ENCODE measurements at places on chromosomes 7 and 10.

DNA sequence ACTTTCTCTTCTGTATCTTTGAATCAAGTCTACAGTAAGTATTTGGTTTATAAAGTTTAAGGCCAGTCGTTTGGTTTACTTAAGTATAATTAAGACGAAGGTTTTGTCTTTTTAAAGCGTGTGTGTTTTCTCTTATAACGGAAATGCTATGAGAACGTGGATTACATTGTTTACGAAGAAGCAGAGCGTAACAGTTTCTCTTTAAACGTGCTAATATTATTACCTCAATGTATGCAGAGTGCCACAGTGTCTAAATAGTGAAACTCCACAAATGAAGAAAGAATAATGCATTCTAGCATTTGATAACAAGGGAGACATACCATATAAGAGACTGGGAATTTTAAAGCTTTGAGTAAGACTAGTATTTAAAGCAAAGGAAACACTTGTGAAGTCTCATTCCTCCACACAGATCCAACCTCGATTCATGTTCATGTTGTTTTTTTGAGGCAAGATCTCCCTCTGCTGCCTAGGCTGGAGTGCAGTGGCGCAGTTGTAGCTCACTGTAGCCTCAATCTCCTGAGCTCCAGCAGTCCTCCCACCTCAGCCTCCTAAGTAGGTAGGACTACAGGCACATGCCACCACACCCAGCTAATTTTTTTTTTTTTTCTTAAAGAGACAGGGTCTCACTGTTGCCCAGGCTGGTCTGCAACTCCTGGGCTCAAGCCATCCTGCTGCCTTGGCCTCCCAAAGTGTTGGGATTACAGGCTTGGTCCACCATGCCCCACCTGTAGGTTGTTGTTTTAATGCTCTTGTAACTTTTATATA lies 75.1 kb downstream of the ANKRD61 start:
- no peak for DNase-seq

DNA sequence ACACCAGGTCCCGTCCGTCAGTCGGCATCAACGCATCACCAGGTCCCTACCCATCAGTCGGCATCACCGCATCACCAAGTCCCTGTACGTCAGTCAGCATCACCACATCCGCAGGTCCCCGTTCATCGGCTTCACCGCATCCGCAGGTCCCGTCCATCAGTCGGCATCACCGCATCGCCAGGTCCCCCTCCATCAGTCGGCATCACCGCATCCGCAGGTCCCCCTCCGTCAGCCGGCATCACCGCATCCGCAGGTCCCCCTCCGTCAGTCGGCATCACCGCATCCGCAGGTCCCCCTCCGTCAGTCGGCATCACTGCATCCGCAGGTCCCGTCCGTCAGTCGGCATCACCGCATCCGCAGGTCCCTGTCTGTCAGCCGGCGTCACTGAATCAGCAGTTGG lies 55.1 kb downstream of the IGF2BP3 start:
- no peak for DNase-seq

GRCh38 chr7:128934361-128935341 lies 3.1 kb upstream of the IRF5 start:
- DNase-seq, result no peak

DNA sequence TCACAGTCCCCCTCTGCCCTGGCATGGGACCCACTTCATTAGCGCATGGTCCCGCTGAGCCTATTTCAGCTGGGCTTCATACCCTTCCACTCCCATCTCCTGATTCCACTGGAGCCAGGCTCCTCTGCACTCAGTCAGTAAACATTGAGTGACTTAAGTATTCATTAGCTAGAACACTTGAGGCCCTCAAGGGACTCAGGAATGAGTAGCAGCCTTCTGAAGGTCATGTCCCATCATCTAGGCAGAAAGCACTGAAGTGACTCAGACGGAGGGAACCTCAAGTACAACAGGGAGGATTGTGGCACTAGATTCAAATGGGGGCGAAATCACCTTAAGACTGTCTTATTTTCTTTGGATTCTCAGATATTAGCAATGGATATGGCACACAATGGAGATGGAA lies 186.6 kb upstream of the INHBA start:
- no peak for DNase-seq

GRCh38 chr10:124035306-124035927 lies 58.0 kb downstream of the CHST15 start:
- no peak for DNase-seq

DNA sequence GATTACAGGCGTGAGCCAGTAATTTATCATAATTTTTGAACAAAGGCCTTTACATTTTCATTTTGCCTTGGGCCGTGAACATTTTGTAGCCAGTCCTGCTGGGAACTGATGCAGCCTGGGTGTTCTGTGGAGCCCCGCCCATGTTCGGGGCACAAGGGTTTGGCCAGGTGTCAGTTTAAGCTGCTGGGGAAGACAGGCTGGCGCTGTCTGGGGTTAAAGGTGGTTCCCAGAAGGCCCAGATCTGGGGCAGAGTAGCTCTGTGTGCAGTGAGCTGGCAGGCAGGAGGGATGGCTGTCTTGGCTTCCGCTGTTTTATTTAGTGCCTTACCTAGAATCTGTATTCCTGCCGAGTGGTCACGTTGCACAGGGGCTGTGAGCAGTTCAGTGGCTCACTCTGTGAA lies 50.2 kb downstream of the DOCK1 start:
- DNase-seq, result no peak

GRCh38 chr7:112092306-112092705 lies 113.9 kb downstream of the DOCK4 start:
- no peak for DNase-seq

DNA sequence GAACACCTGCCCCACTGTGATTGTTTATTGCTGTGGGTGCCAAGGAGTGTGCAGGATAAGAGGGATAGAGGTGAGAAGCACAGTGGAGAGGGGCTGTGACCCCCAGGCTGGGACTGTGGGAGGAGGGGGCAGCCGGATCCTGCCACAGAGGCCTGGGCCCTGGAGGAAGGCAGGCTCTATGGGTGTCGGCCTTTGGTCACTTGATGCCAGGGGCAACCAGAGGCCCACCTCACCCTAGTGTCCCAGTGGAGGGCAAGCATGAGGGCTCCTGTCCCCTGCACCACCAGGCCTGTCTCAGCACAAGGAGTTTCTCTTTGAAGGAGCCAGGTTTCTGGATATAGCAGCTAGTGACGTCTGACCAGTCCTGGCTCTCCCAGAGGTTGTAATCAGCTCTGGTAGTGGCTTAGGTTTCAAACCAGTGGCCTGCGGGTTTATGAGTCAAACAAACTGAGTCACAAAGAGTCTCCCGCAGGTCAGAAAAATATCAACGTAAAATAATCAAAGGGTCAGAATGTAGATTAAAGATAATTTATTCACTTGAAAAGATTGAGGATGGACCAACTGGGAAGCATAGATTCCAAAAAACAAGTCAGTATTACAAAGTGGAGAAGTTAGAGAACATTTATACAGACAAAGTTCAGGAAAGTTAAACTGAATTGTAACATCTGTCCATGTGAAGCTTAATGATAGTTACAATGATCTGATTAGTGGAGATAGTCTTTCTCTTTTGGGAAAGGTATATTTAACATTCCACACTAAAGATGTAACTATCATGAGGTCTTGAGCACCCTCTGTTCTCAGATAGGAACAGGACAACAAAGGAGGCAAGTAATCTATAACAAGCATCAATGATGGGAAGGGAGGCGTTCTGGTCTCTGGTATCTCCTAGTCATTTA lies 37.2 kb upstream of the ZNF488 start:
- no peak for DNase-seq

- no peak for DNase-seq
Observed at GRCh38 chr7:23373151-23374004, 74.2 kb downstream of the MALSU1 start.

DNA sequence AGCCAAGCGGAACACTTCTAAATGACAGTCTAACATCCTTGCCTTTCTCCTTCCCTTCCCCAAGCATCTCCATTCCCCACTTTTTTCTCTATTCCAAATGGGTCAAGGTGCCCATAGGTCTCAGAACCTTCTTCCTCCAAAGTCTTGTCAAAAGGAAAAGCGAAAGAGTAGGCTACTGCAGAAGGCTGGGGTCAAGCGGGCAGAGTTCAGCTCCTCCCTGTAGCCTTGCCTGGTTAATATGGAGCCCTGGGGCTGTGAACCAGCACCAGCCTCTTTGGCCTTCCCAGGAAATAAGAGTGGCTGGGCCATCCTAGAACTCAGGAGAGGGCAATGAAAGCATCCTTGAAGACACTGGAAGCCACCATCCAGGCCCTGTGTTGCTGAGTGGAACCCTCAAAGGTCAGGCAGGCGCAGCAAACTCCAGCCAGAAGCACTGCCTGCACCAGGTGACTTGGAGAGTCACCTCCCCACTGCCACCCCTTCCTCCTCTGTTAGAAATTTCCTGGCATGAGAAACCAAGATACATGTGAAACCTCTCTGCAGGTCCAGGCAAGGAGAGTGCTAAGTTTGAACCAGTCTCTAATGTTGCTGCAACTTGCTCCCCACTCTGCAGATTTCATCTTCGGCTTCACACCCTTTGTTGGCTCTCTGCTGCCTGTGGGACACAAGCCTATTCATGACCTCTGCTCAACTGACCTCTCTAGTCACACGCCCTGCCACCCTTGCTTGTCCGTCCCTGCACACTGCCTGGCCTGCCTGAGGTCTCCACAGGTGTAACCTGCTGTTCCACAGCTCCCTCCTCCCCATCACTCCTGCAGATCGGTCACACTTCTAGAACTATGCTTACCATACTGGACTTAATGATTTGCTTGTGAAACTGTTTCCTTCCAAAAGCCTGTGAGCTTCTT lies 74.9 kb downstream of the SH3PXD2A start:
- no peak for DNase-seq

DNA sequence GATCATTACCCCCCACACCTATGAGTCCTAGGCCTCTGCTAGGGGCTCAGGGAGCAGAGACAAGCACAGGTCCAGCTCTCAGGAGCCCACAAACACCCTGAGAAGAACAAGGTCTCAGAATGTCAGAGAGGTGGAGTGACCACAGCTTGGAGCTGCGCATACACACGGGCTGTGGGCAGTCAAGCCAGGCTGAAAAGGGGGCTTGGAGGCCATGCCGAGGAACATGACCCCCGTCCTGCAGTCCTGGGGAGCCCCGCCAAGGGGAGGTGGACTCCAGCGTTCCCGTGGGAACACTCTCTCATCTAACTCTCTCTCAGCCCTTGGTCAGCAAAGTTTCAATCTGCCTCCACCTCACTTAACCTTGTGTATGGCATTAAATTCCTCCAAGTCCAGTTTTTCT lies 7.8 kb upstream of the MMP21 start:
- DNase-seq, result no peak

DNA sequence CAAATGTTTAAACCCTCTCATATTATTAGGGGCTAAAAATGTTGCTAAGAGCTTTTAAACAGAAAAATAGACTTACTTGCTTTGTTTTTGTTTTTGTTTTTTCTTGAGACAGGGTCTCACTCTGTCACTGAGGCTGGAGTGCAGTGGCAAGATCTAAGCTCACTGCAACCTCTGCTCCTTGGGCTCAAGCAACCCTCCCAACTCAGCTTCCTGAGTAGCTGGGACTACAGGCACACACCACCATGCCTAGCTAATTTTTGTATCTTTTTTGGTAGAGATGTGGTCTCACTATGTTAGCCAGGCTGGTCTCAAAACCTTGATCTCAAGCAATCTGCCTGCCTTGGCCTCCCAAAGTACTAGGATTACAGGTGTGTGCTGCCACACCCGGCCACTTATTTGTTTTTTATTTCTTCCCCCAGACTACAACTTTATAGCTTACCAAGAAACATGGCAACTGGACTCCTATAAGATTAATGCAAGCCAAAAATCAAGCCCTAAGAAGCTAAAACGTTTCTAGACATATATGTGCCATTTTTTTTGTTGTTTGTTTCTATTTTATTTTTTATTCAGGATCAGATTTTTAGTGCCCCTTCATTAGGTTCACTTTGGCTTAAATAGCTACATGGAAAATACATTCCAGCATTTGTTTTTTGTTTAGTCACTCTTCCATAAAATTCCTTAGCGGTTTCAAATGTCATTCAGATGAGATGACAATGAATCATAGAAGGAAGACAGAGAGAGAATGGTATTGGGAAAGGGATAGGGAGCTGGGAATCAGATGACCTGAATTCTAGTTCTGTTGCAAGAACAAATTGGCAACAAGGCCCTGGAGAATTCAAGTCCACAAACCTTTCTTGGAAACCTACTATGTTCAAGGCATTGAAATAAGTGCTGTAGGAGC lies 163.4 kb upstream of the MKLN1 start:
- DNase-seq, result no peak

DNA sequence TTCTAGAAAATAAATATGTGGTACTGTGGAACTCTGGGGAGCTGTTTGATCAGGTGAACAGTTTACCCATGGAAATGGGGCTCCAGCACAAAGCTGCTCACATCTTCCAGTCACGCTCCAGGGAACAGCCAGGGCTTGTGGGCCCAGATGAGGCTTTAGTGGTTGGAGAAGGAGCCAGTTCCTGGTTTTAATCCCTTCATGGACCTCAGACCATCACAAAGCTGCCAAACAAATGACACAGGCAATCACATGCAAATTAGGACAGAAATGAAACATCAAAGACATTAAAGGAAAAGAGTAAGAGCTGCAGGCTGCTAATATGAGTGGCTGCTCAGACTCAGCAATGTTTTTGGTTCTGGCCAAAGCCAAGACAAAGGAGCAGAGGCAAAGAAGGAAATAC lies 2.2 kb upstream of the ATP6V0E2 start:
- DNase-seq, result no peak

DNA sequence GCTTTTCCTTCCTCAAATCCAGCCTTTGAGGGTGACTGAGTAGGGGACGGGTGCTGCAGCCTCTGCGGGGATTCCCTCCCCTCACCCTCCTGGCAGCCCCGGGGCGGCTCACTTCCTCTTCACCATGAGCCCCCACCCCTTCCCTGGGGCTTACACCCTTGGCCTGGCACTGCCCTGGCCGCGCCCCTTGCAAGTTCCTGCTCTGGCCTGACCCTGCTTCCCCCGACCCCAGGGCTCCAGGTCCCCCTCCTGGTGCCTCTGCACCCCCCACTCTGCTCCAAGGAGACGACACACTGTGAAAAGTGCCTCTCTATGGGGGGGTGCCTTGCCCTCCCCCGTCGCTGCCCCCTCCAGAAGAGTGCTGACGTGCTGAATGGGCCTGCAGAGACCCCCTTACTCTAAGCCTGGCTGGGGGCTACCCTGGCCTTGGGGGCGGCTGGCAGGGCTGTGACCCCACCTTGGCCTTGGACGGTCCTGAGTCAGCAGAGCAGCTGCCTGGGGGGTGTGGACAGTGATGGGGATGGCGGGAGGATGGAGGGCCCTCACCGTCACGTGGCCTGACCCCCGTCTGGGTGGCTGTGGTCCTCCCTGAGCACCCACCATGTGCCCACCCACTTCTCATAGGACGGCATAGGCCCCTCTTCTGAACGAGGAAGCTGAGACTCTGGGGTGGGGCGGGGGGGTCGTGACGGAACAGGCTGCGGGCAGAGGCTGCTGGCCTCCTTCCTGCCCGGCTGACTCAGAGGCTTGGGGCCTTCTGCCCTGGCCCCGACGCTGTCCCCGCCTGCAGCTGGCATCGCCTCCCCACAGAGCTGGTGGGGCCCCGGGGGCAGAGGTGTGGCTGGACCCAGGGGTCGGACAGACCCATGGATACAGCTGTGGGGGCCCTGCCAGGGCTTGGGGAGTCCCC lies 9.8 kb downstream of the LFNG start:
- no peak for DNase-seq

GRCh38 chr7:93226310-93226709 lies at the start of gene HEPACAM2:
Gene HEPACAM2 (minus strand): TSS chr7:93226469.
- no peak for DNase-seq

- no peak for DNase-seq
Observed at GRCh38 chr10:97849687-97850402, at the start of gene GOLGA7B. Gene GOLGA7B (plus strand): TSS chr10:97849843. CDS start chr10:97850304, 461 bp downstream.

- DNase-seq, result no peak
Observed at GRCh38 chr7:120512701-120513100, 239.7 kb downstream of the KCND2 start.
